ENCODE measurements at places on chromosomes 4 and X.

GRCh38 chrX:2503591-2504500 lies 3.1 kb upstream of the DHRSX start:
- DNase-seq, result no peak

- DNase-seq, result no peak
Observed at GRCh38 chr4:87042221-87042620, 107.4 kb downstream of the AFF1 start.

DNA sequence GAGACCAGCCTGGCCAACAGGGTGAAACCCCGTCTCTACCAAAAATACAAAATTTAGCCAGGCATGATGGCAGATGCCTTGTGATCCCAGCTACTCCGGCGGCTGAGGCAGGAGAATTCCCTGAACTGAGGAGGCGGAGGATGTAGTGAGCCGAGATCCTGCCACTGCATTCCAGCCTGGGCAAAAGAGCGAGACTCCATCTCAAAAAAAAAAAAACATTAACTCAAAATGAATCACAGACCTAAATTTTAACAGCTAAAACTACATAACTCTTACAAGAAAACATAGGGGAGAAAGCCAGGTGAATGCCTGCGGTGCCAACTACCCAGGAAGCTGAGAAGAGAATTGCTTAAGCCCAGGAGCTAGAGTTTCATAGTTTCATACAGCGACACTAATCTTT lies 54.8 kb downstream of the TMEM165 start:
- DNase-seq, result no peak

DNA sequence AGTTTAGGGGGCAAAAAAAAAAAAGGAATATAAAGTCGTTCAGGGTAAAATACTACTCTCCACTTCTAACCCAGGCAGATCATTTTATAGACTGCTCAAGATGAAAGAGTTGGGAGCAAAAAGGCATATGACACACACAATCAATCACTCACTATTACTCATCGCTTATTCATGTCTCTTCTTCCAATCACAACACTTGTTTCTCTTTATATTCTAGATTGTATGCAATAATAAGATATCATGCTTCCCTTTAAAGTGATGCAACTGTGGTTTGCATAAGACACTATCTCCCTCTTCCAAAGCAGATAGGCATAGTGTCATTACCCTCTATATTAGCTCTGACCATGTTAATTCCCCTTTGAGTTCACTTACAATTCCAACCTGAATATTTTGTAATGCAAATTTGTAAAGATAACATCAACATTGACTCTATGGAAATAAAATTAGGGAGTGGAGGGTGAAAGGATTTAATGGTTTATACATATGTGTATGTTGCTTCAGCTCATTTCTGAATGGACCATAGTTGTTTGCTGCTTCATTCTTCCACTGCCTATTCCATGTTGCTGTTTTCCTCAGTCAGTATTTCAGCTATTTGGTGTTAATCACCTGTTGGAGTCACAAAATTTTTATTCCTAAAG lies 154.9 kb upstream of the EPHA5 start:
- no peak for DNase-seq

DNA sequence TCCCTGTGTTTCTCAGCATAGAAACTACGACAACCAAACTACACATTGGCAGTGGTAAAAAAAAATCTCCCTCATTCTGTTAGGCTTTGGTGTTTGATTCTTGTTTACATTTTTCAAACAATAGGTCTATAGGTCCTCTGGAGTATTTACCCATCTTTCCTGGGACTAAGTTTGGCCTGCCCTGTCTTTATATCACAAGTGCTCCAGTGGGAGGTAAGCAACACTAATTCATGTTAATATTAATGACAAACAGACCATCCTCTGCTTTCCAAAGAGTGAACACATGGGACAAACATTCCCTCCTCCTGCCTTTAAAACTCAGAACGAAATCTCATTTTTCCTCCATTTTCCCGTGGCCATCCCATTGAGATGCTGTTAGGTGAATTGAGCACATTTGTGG lies 514.1 kb upstream of the INTU start:
- DNase-seq, result no peak
